ENCODE measurements at places on chromosomes 4 and X.

GRCh38 chr4:72568959-72569718, at the start of gene ADAMTS3:
Gene ADAMTS3, minus strand, starts transcription at chr4:72569221. Its CDS starts 459 bp downstream, at chr4:72568762.
- DNase-seq = peak; percentile 11

DNA sequence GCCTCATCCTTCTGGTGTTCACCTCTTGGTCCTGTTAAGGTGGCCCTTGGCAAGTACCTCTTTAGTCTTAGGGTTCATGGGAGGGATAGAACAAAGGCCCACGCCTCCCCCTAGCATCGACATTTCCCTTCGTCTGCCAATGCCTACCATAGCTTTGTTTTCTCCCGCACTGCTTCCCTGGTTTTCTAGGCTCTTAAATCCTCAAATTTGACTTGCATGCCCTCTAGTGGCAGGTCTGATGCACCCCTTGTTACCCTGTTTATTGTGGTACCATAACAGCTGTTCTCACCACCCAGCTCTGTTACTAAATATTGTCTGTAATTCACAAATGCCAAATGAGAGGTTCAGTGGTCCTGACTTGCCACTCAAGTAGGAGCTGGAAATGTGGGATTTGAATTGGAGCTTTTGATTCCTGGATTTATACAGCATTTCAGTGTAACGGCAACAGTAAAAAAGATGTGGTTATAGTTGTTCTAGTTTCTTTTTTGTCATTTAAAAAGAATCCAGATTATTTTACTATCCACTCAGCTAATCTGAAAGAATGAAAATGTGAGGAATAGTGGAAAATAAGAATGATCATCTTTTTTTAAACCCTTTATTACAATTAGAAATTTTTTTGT, 100.1 kb downstream of the REPS2 start:
- peak; percentile 75 for DNase-seq

- DNase-seq = no peak
Measured at GRCh38 chr4:9804918-9805317, 23.5 kb downstream of the DRD5 start.

- DNase-seq = peak; percentile 85
Measured at GRCh38 chr4:54217642-54218495, 11.2 kb upstream of the PDGFRA start.

- no peak for DNase-seq
Measured at GRCh38 chr4:186584912-186585311, 29.5 kb upstream of the MTNR1A start.

DNA sequence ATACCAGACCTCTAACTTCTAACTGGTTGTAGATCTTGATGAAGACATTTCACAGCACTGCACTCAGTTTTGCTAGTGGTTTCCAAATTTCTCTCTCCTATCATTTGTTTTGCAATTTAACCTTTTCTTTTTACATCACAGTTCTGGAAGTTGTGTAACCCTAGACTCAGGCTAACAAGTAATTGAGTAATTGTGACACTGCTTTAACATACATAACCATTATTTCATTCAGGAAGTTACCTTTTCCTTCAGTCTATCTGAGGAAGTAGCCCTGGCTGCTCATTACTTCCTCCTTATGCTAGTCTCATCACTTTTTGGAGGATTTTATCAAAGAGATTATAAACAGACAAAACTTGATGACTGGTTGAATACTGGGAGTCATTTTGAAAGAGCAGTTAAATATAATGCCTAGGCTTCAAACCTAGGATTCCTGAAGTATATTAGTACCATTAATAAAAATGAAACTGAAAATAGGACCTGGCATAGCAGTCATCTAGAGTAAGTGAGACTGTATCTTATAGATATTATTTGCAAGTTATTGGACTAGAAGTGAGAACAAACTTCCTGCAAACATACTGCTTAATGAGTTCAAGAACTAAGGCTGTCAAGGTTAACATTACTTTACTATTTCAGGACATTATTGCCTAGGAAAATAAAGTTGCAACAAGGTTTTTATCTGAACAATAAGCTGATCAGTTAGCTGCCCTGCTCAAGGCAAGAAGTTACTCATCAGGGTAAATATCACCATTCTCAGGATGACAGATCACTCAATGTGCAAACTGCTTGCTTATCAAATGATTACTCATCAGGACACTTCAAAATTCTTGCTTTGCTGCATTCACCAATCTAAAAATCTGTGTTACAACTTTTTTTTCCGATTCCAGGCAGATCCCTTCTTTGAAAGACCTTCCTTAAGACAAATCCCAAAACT, 25.6 kb upstream of the TEX13C start:
- no peak for DNase-seq

- no peak for DNase-seq
Measured at GRCh38 chr4:166827167-166827566, 407.1 kb downstream of the SPOCK3 start.

DNA sequence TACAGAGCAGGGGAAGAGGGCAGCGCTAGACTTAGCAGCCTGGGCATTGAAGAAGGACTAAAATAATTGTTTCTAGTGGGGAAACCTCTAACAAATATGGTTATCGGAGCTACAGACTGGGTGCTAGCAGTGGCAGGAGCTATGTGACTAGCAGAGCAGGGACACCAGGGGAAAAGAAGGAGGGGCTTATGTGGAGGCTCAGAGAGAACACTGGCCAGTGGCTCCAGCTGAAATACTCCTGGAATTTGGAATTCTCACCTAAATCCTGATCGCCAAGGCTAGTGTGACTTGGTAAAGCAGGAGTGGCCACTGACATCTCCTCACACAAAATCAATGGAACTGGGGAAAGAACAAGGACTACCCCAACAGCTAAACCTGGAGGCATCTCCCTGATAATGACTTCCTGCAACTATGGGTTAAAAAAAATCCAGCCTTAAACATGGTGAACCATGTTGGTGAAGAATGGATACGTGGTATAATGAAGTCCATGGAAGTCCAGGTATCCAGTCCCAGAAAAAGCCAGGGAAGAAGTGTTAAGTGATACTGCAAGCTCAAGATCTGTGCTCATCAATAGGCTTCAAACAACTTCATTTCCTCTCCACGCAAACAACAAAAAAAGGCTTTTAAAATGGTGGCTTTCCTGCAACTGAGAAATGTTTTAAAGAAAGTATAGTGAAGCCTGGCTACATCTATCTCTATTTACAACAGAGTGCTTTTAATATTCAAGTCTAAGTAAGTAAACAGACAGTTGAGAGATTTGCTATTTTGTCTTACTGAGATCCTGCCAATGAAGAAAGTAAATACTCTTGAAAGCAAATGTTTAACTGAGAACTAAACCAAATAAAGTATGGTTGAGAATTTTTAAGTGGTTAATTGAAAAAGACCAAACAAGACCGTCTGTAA, 1.8 kb downstream of the TAPT1 start:
- no peak for DNase-seq

DNA sequence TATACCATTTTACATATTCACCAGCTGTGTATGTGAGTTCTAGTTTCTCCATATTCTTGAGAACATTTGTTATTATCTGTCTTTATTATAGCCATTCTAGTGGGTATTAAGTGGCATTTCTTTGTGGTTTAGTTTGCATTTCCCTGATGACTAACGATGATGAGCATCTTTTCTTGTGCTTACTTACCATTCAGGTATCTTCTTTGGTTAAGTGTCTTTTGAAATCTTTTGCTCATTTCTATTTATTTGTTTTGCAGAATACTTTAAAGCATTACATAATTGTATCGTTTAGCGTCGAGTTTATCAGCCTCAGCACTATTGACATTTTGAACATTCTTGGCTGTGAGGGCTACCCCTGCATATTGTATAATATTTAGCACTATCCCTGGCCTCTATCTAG, 85.4 kb downstream of the FRMPD4 start:
- DNase-seq = peak; percentile 83
